ENCODE measurements at places on chromosomes 2 and 18.

GRCh38 chr2:129061069-129061768, 742.6 kb upstream of the HS6ST1 start:
- DNase-seq, result no peak

DNA sequence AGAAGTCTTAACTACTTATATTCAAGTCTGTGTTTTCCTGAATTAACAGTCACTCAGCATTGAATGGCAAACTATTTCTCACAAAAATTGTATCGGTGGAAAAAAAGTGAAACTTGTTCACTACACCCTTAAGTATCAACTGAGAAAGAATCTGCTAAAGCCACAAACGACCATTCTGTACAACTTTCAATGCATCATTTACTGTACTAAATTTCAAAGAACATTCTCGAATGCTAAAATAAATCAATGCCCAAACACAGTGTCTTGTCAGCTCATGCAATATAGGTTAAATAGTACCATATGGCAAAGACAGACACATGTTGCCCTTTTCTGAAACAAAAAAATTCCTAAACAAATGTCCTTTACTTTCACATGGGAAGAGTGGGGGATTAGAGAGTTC, 9.0 kb downstream of the ZNF516 start:
- no peak for DNase-seq

GRCh38 chr2:44167311-44167907, 1.3 kb upstream of the PPM1B start:
- peak; percentile 1 for DNase-seq

- no peak for DNase-seq
These were observed 8.5 kb downstream of the SP140L start for GRCh38 chr2:230335461-230335863.

GRCh38 chr2:57701391-57701791, 345.2 kb upstream of the VRK2 start:
- DNase-seq, result no peak

- no peak for DNase-seq
These were observed 142.4 kb upstream of the ALPP start for GRCh38 chr2:232236200-232236599.

DNA sequence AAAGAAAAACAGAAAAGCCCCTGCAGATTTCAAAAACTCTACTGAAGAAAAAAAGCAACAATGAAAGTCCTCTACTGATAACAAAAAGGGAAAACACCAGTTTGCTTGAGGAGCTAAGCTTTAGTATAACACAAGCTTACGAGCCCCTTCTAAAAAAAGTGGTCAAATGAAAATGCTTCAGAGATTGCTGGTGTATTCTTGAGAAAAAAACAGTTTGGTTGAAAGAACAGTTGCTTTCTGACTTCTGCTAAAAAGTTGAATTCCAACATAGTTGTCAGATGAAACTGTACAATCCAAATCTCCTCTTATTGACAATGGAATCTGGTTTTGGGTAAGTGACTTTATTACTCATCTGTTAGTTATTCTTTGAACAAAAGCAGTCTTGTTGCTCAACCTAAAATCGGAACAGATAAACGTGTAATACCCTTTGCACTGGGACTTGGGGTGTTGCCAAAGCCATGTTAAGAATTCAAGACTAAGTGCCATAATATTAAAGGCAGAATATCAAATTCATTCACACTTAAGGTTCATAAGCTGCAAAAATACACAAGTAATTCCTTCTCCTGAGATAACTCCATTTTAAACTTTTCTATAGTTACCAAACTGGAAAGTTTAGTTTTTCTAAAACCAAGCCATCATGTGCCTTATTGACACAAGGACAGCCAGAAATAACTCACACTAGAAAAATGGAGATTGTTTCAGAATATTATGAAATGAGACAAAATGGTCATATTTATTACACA, 45.3 kb upstream of the SPAG16 start:
- no peak for DNase-seq

- no peak for DNase-seq
These were observed 18.7 kb upstream of the ADAM17 start for GRCh38 chr2:9574331-9574730.

DNA sequence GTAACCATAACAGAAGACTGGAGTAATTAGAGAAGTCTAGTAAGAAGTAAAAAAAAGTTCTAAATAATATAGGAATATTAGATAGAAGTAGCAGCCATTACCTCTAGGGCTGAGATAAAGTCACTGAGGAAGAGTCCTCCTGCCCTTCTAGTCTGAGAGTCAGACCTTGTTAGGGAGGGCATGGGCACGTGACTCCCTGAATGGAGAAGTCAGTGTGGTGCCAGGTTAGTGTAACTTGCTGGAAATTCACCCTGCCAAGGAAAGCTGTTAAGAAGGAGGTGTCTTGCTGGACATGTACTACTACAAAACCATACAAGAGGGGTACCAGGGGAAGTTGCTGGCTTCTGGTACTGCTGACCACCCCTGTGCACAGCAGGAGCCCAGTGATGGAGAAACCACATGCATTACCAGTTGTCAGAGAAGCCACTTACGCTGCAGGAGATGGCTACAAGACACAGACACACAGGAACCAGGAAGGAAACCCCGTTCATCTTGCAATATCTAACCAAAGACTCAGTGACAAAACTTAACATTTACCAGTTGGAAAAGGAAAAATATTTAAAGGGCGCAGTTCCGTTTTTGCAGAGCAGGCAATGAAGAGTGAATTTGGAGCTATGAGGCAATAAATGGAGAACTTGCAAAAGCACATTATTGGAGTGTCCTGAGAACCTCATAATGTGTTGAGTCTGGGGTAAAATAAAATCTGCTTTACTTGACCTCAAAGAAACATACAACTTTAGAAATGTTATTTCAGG, 77.2 kb upstream of the TLK1 start:
- DNase-seq, result no peak

DNA sequence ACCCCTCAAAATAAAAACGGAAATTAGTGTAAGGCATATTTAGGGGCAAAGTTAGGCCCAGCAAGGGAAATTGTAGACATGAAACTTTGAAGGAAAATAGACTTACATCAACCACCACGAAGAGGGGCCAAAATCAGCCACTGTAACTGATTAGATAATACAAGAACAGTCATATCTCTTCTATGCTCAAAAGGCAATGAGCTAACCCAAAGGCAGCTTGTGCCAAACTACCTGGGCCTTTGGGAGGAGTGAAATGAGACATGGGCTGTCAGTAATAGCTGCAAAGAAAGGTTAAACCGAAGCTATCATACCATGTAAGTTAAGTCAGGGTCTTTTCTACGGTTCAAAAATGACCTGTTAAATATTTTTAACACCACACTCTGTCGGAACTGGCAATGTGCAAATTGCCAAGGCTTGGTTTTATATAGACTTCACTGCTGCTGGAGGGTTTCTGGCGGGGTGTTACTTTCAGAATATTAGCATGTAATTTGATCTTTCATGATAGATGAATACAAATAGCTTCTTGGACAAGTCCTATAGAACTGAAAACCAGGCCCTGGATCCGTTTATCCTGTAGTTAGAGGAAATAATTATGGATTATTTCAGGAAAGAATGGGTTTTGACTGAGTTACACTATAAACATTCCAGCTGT, 69.6 kb downstream of the ACVR1 start:
- DNase-seq, result no peak

DNA sequence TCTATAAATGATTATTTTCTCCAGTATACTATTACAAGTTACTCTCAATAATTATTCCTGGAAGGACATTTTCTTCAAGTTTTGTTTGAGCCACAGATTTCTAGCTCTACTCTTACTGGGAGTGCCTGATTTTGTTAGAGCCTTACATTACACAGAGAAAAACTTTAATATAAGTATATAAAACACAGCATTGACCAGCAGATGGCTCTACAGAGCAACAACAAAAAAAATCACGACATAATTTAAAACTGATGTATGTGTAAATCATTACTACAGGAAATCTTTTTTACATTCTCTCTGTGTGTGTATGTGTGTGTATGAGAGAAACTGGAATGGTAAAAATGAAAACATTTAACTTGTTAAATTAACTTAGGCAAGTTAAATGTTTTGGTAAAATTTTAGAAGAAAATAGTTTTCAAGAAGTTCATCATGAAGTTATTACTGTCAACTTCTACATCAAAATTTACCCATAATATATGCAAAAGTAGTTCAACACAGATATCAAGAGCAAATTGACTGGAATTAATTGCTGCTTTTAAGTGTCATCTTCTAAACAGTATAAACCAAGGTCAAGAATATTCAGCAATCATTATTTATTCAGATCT, 103.3 kb downstream of the MDH1 start:
- DNase-seq, result peak; percentile 7

- no peak for DNase-seq
These were observed 20.2 kb downstream of the GREB1L start for GRCh38 chr18:21262244-21262643.

- DNase-seq, result no peak
These were observed 178.2 kb upstream of the RAB12 start for GRCh38 chr18:8431036-8431435.

- DNase-seq, result no peak
These were observed 9.2 kb downstream of the DNMT3A start for GRCh38 chr2:25332571-25332970.

- DNase-seq, result no peak
These were observed 7.4 kb upstream of the MOB1A start for GRCh38 chr2:74186038-74186437.

- DNase-seq, result no peak
These were observed 304.7 kb downstream of the PTPRM start for GRCh38 chr18:7871560-7872456.

- no peak for DNase-seq
These were observed 33.0 kb downstream of the TPO start for GRCh38 chr2:1446301-1446700.

DNA sequence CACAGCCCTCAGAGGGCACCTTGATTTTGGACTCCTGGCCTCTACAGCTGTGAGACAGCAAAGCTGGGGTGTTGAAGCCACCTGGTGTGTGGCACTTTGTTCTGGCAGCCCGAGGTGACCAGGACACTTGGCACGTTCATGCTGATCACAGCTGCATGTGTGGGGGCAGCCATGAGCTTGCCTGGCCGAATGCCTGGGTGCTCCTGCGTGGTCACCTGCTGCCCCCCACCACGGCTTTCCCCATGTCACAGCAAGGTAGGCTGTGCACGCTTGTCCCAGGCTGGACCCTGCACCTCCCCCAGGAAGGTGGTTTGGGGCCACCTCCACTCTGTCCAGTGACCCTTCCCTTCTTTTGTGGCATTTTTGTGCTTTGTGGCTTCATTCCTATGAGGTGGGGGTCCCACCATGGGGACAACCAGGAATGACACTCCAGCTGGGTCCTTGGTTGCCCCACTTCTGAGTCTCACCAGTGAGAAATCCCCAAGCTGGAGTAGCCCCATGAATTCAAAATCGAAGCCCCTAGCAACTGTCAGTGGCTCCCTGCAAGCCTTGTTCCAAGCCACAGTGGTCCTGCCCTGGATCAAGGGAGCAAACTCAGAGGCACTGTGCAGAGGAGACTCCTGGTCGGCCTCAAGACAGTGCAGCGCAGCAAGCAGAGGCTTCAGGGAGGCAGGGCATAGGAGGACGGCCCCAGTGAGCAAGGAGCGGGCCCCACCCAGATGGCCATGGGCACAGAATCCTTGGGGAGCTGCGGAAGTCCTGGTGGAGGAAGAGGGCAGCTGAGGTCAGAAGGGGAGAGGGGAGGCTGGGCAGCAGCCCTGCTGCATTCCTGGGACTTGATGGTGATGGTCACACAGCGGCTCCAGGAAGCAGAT, 121.4 kb upstream of the HS6ST1 start:
- DNase-seq, result no peak

DNA sequence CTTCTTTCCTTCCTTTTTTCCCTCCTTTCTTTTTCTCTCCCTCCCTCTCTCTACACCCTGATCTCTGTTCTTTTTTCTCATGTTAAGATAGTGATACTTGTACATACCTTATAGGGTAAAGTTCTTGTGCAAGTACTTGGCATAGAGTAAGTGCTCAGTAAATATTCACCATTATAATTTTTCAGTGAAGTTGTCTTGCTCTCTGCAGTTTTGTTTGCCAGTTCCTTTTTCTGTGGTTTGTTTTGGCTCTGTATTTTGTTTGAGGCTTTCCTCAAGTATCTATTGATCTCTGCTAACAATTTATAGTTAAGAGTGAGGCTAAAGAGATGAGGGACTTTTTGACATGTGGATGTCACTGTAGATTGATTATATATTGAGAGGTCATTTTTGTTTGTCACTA, 48.0 kb downstream of the MTX2 start:
- DNase-seq, result no peak

- DNase-seq, result no peak
These were observed 75.5 kb upstream of the STON1 start for GRCh38 chr2:48454504-48454903.

DNA sequence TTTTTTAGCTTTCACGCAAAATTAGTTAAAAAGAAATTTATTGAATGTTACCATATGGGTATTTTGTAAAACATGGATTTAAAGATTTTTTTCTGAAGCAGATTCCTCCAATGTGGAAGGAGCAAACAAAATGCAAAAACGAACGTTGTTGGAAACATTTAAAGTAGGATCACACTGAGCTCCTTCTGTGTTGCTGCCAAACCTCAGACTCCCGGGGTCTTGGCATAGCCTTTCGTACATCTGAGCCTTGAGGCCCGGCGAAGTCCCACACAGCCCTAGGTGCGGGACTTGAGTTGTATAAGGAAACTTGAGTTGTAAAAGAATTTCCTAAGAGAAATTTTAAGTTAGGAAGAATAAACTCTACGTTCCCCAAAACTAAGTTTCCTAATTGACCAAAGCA, 52.0 kb upstream of the CD226 start:
- DNase-seq, result no peak

DNA sequence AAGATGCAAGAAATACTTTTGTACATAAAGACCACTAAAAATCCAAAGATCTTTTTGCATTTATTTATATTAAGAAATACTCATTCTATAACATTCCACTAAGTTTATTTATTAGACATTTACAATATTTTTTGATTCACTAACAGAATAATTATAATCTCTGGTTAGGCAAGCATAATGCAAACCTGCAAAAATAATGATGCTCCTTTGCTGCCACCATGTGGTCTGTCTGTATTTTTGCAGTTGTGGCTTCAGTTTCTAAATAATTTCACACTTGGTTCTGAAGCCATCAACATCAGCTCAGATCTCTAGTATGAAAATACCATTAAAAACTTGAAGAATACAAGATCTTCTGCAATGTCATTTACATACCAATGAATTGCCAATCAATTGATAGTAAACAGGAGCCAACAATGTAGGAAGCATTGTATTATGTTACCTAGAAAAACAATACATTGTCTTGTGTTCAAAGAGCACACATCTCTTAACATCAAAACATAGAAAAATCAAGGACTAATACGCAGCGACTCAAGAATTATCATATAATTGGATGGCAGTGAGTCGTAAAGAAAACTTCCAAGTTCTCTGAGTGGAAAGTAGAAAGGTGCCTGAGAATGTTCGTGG, 28.8 kb upstream of the WDR75 start:
- DNase-seq, result peak; percentile 61

- DNase-seq, result no peak
These were observed 88.3 kb downstream of the RHOB start for GRCh38 chr2:20534913-20535801.

- no peak for DNase-seq
These were observed 51.7 kb downstream of the LONRF2 start for GRCh38 chr2:100270381-100271146.

- no peak for DNase-seq
These were observed 299.4 kb downstream of the LPIN1 start for GRCh38 chr2:12045864-12046291.
